ENCODE measurements at places on chromosomes 2 and 18.

DNA sequence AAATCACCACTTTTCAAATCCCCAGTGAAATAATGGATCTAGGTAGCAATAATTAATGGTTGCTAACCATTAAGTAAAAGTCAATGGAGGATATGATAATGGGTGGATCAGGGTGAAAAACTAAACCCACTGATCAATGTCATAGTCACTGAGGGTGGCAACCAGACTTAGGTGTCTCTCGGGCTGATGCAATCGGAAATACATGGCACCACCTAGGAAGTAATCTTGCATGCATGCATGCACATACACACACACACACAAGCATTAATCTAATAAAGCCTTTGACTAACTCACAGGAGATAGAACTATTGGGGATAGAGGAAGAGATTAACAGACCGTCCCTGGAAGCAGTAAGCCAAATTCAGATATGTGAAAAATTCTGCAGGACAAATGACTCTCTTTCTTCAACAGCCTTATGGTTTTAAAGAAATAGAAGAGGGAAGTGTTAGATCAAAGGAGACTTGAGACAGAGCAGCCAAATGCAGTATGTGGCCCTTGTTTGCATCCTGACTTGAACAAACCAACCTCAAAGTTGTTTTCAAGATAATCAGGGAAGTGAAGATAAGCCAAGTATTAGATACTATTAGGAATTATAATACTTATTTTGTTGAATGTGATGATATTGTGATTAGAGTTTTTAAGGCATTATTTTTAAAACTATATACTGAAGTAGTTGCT lies 186.0 kb upstream of the RMP24 start:
- DNase-seq = no peak

DNA sequence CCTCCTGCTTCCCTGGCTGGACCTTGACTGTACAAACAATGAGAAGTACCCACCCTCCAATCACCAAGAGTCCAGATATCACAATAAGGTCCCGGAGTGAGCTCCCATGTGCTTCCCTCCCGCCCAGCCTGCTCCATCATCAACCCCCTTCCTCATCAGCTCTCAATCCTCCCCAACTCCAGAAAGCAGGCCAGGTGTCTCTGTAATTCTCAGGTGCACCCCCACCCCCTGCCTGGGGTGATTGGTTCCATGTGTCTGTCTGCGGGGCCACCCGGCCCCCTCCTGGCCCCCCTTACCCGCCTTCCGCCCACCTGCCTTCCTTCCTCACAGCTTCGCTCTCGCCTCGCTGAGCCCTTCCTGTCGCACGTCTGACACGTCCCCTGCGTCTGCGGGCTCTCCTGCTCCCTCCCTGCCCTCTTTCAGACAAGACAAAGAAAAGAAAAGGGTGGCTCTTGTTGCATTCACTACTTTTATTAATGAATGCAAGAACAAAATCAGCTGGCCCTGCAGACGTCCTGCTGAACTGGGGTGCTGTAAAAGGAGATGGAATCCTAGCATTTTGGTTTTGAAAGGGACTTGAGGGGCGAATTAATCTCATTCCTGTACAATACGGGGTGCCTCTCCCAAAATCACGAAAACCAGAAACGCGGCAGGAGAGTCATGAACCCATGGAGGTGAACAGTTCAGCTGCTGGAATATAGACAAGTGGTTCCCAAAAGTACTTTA lies 26.5 kb upstream of the IGFBP2 start:
- no peak for DNase-seq

- DNase-seq = no peak
Observed at GRCh38 chr2:102005449-102005848, 13.7 kb downstream of the IL1R2 start.

DNA sequence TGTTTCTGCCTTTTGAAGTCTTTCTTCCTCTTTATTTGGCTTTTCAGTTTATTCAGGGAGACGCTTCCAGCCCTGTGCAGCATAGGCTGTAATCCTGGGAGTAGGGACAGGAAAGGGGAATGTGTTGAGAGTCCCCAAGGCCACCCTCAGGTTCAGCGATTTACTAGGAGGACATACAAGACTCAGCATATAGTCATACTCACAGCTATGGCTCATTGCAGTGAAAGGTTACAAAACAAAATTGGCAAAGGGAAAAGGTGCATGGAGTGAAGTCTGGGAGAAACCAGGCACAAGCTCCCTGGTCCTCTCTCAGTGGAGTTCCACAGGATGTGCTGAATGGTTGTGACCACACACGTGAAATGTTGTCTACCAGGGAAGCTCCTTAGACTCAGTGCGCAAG lies 49.6 kb upstream of the ZNF638 start:
- no peak for DNase-seq

DNA sequence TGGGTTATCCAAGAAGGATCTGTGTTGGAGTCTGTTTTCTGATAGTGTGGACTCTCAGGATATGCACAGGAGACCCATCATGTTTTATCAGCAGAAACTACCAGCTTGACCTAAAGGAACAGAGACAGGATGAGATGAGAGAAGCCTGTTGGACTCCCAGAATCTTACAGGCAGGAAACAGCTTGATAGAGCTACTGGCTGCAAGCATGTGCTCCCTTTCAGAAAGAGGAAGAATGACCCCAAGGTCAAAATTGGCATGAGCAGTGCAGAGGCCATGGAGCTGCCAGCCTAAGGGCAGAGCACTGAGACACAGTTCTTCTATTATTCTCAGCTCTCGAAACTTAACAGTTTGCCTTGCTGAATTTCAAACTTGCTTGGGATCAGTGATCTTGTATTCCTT lies 135.2 kb upstream of the NFATC1 start:
- no peak for DNase-seq

GRCh38 chr2:127219171-127220070 lies 678 bp downstream of the CYP27C1 start:
- DNase-seq = no peak

DNA sequence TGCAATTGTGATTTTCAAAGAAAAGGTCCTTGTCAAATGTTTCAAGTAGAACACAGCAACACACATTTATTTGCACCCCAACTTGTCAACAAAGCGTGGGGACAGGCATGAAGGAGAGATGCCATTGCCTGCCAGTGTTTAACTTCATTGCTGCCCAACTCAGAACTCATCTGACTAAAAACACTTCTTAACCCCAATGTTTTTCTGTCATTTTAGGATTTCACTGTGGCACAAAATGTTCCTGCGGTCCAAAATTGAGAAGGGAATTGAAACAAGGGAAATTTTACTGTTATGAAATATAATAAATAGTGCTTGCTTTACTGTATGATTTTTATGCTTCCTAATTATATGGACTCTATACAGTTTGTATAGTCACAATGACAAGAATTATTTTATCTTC lies 45.7 kb downstream of the PMAIP1 start:
- DNase-seq = no peak

- DNase-seq = no peak
Observed at GRCh38 chr2:182023235-182023634, 37.6 kb downstream of the PPP1R1C start.

- no peak for DNase-seq
Observed at GRCh38 chr2:27887830-27888229, 2.4 kb downstream of the RBKS start.

- no peak for DNase-seq
Observed at GRCh38 chr18:72867746-72868584, at the start of gene NETO1. Gene NETO1, minus strand, starts transcription at chr18:72867987. Its CDS starts 696 bp downstream, at chr18:72867291.

DNA sequence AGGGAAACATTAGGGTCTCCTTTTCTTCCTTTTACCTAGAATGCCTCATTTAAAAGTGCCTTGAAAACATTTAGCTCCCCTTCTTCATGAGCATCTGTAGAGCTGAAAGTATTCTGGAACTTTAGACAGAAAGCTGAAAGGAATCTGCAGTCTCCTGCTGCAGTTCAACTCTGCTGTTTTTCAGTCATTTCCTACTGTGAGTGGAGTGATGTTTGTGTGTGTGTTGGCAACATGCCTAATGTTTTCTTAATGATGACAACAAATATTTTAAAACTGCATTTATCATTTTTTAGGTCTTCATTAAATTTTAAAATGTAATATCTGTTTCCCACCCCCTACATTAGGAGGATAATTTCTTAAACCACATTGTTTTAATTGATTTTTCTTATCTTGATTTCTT lies 66.6 kb downstream of the TWSG1 start:
- DNase-seq = no peak

GRCh38 chr2:26535663-26536275 lies 57.8 kb upstream of the OTOF start:
- DNase-seq = no peak

GRCh38 chr18:47081578-47081977 lies 46.2 kb upstream of the ELOA2 start:
- DNase-seq = no peak

DNA sequence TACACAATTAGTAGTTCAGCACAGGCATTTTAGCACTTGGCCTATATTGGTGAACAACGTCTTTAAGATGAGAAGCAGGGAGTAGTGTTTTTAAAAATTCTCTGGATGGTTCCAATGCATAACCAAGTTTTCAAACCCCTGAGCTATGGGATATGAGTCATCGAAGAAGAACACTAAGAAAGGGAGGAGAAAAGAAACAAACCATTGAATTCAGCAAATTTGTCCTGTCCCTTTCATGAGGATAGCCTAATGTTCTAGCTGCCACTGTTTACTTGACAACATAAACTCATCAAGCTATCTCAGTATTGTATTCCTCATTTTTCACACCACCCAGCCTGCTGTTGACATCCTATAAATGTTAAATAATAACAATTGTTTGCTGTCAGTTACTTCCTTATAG lies 158.0 kb downstream of the BARD1 start:
- DNase-seq = no peak

GRCh38 chr2:88351249-88351601 lies 101.3 kb downstream of the FOXI3 start:
- no peak for DNase-seq

DNA sequence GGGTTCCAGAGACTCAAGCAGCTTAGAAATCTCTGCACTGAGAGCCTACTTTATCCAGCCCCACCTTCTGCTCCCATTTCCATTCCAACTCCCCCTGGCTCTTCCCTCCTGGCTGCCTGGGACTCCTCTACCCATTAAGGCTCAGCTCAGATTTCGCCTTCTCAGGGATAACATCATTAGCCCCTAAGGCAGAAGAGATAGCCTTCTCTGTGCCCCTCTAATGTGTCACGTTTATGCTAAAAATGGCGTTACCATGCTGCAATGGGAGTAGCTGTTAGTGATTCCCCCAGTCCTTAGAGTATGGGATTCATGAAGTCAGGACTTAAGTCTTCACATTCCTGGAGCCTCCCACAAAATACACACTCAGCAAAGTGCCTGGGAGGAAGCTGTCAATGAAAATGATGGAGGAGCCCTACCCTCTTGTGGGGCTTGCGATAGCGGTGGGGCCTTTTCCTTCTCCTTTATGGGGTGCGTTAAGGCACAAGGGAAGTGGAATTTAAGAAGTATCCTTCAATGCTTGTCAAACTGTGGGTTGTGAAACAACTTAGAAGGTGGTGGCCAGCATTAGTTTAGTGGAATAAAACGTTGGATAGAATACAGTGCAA lies 144.7 kb upstream of the COPS8 start:
- DNase-seq = no peak

DNA sequence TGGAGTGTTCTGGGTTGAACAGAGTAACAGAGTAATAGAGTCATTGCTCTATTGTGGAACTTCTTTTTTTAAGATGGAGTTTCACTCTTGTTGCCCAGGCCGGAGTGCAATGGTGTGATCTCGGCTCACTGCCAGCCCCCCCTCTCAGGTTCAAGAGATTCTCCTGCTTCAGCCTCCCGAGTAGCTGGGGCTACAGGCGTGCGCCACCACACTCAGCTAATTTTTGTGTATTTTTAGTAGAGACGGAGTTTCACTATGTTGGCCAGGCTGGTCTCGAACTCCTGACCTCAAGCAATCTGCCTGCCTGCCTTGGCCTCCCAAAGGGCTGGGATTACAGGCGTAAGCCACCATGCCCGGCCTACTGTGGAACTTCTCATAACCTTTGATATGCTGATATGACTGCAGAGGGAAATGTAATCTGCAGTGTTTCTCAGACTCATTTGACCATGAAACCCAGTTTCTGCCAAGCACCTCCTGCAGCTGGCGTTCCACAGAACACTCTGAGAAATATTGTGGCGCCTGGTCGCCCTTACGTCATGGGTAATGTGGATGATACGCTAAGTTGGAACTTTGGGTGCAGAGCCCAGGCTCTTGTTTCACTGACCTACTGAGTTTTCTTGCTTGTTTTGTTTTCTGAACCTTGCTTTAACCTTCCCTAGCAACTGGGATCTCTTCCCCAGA lies 213.8 kb downstream of the BCL2 start:
- no peak for DNase-seq

GRCh38 chr2:54675738-54676137 lies 47.7 kb upstream of the EML6 start:
- DNase-seq = no peak

- no peak for DNase-seq
Observed at GRCh38 chr2:34523958-34524514, 924.9 kb upstream of the FAM98A start.

DNA sequence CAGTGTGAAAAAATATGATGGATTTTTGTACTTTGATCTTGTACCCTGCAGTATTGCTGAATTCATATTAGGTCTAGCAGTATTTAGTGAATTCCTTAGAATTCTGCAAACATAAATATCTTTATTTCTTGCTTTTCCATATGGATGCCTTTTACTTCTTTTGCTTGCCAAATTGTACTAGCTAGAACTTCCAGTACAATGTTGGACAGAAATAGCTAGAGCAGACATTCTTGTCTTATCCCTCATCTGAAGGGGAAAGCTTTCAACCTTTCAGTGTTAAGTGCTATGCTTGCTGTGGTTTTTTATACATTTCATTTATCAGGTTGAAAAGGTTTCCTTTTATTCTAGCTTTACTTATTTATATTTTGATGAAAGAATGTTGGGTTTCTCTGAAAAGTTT lies 1321.9 kb upstream of the CHAC2 start:
- no peak for DNase-seq

DNA sequence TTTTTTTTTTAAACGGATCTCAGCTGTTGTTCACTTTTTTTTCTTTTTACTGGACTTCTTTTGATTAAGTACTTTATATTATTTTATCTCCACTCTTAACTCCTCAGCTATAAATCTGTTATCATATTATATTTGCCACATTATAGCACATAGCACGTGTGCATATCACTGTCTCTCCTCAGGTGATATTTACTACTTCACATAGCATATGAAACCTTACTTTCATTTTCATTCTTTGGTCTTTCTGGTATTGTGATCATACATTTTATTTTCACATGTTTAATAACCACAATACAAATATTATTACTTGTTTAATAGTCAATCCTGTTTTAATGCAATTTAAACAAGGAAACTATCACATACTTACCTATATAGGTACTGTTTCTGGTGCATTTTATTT lies 993.1 kb upstream of the TMEFF2 start:
- no peak for DNase-seq

DNA sequence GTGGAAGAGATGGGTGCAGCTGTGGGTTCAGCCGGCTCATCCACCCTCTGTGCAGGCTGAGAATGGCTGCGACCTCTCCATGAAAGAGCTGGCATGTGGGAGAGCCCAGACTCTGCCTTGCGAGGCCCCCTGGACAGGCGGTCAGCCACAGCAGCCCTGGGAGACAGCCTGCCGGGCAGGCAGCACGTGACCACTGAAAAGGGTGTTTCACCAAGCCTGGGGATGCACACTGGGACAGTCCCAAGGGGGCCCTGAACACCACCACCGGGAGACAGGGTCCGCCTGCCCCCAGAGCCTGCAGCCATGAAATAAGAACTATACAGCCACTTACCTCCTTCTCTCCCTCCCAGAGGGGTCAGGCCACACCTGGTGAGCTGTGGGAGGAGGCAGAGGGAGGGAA lies 11.5 kb downstream of the RFX8 start:
- DNase-seq = no peak
